ENCODE measurements at places on chromosomes 3 and 15.

DNA sequence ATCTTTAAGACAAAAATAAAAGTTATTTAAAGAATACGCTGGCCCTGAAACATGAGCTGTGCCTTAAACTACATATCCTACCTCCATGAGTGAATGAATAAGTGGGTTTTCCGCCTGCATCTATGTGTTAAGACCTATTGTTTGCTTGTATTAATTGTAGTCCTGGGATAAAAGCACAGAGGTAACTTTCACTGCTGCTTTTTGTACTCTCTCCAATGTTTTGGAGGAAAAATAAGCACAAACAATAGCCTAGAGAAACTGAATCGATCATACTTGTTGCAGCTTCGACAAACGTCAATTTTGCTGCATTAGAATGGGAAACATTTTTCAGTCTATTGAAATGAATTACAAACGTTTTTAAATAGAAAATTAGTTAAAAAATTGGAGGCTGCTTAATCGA is 1.3 kb upstream of the CTNNB1 start:
- no peak for DNase-seq

GRCh38 chr3:80060664-80061063 is 292.9 kb upstream of the ROBO1 start:
- DNase-seq = no peak

DNA sequence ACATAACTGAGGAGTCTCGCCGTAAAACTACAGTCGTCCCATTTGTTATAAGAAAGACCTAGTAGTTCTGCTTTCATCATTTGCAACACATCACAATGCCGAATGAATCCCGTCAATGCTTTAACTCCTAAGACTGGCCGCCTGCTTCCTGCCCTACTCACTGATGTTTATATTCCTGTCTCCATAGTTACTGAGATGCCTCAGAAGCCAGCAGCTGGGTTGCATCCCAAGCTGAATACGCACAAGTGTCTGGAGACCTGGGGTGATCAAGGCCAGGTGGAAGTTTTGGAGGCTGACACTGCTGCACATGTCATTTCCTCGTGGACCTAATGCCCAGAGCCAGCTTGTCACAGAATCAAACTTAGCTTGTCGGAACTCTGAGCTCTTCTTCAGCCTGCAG is 95.2 kb upstream of the UBE2E1 start:
- no peak for DNase-seq

GRCh38 chr15:84703808-84704207 is 12.1 kb downstream of the SEC11A start:
- no peak for DNase-seq

- DNase-seq = no peak
These were observed 701.3 kb downstream of the EPHA3 start for GRCh38 chr3:89808680-89809197.

DNA sequence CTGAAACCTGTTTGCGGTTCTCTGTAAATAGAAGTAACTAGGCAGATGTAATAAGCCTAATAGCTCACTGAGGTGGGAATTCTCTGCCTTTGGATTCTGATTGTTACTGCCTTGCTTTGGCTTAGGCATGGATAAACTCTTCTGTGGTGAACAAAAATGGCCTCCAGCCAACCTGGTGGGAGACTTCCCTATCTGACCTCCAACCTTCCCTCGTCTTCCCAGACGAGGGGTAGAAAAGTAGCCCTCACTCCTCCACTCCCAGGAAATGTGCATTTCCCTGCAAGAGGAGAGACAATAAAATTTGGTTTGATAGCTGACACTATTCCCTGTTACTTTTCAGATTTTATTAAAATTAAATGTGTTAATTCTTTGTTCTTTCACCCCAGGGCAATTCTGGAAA is 606 bp upstream of the CD96 start:
- DNase-seq = no peak

DNA sequence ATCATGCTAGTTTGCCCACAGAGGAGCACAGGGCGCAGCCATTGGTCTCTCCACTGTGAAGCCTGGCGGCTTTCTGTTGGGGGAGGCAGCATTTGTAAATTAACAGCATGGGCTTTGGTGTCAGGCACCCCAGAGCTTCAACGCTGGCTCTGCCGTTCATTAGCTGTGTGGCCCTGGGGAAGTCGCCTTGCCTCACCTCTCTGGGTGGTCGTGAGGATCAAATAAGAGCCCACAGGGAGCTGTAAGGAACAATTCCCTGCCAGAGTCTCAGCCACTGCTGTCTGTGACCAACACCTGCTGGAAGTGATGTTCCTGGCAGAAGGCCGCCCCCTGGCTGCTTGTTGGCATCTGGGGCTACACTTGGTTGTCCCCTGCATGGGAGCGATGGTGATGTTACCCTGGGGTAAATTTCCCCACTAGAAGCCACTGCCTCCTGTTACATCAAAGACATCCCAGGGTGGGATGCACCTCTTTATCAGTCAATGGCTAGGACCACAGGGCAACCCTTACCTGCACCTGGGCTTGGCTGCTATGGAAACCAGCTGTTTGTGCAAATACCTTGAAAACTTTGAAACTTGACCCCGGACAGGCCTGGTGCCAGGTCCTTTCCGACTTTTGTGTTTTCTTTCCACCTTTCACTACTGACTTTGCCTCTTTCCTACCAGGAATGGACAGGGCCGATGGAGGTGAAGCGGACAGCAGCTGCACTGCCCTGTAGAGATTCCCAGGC is 36.9 kb downstream of the DNASE1L3 start:
- DNase-seq = no peak

GRCh38 chr15:68515371-68516095 is 63.3 kb upstream of the CORO2B start:
- no peak for DNase-seq

DNA sequence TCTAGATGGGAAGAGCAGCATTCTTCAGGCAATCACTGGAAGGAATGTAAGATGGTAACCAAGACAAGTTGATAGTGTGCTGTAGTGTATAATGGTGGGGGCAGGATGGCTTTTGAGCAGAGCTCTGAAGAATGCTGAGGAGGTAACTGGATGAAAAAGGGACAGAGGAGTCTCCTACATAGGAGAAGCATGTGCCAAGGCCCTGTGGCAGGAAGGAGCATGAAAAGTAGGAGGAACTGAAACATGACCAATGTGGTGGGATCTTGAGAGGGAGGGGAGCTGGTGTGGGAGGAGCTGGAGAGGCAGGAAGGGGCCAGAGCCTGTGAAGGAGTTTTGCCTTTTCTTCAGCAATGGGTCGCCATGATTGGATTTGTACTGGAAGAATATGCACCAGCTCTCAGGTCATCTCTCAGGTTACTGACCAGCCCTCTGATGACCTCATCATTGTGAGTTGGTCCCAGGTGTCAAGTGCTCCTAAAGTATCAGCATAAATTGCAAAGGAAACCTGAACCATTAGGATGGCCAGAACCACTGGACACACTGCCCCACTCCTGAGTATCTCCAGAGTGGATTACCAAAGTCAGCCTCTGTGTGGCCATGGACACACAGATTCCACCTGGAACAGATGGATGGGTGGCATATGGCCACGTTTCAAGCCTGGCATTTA is 38.6 kb downstream of the FSD2 start:
- DNase-seq = no peak
